ENCODE measurements at places on chromosomes 11 and 22. TPM values are rescaled to one million over a fixed set of nuclear protein-coding genes. Genes with fewer than 3 reads are reported as not detected.

The SLC5A4 gene
- not detected for total RNA-seq

The VWCE gene
- total RNA-seq, result 0.28 TPM

The NAV2 gene
- total RNA-seq, result 36.8 TPM

The DNAJB7 gene
- not detected for total RNA-seq

The GAS2 gene
- 0.86 TPM for total RNA-seq

The BTBD18 gene
- not detected for total RNA-seq

The OR51I1 gene
- total RNA-seq, result not detected

The SLC22A8 gene
- not detected for total RNA-seq

The RIBC2 gene
- total RNA-seq, result 1.8 TPM

The OR8D4 gene
- not detected for total RNA-seq

The SPTBN2 gene
- total RNA-seq, result 9.9 TPM

The APOA5 gene
- not detected for total RNA-seq

The TCN2 gene
- 5.6 TPM for total RNA-seq

The LYVE1 gene
- total RNA-seq, result 0.64 TPM

The NTM gene
- total RNA-seq, result not detected

The THYN1 gene
- 20.1 TPM for total RNA-seq

The APOL6 gene
- 1.6 TPM for total RNA-seq

The HSPB2 gene
- total RNA-seq, result 0.09 TPM

The OR2AT4 gene
- not detected for total RNA-seq

The OR5P2 gene
- total RNA-seq, result not detected

The DERL3 gene
- 0.81 TPM for total RNA-seq

The DEPDC7 gene
- 7.0 TPM for total RNA-seq

All from A549 treated with dexamethasone at 1 μM for 4 hours (cell line).